Midbrain (tissue), 1 donor: ENCODE measurements at places on chromosomes 7 and 10.

GRCh38 chr10:360653-361052 lies 225.4 kb downstream of the ZMYND11 start:
- no peak for DNase-seq

- DNase-seq: no peak
Observed at GRCh38 chr7:6232116-6232515, 40.3 kb downstream of the CYTH3 start.

- no peak for DNase-seq
Observed at GRCh38 chr7:43785420-43785819, 26.9 kb downstream of the BLVRA start.

DNA sequence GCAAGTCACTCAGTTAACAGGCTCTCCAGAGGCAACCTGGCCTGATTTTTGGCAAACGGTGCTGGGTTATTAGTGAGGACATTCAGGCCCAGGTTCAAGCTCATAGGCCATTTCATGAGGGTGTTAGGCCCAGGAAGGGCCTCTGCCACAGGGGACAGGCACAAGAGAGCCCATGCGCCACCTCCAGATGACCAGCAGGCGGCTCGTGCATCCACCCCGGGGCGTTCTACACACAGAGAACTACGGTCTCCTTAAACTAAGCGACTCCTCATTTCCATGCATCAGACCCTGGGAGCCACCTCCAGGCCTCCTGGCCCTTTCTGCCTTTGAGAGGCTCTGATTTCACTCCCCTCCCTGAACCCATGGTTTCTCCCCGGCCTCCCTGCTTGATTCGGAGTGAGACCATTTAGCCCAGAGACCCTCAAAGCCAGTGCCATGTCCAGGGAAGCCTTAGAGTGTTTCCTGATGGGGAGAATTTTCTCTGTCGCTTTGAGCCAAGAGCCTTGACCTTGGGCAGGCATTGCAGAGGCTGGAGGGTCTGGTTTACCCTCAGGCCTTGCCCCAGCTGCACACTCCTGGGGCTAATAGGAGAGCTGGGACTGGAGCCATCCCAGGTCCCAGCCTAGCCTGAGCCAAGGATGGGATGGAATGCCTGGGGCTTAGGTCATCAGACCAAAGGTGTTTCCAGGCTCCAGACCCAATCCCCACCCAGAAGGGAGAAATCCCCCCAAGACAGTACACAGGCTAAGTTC lies 188.0 kb downstream of the GRID1 start:
- no peak for DNase-seq

DNA sequence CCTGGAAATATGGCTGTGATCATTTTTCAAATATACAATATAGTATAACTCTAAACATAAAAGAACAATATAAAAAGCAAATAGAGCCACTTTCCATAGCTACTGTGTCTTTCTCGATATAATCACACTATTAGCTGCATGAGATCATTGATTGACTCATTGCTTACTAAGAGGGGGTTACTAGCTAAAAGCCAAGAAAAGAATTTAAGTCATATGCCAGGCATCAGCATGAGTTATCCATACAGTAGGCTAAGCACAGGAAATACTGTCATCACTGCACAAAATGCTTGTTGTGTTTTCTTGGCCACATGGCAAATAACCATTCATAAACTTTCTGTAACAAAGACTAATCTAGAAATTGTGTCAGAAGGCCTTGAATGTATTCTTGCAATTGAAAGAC lies 18.8 kb upstream of the ABCB5 start:
- DNase-seq: no peak

DNA sequence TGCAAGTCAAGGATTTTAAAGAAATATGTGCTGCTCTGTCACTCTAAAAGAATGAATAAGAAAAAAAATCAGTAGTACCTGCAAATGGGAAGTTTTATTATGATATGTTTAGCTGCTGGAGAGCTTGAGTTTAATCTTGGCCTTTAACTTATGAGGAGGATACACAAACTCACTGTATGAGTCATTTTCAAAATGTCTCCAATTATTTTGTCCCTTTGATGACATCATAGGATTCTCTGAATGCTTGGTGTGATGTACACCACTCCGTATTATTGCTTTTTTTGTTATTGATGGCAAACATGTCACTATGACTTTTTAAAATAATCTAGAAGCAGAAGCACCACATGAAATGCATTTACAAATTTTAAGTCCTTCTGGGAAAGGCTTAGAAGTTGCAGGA lies 125.8 kb downstream of the RALA start:
- DNase-seq: no peak

DNA sequence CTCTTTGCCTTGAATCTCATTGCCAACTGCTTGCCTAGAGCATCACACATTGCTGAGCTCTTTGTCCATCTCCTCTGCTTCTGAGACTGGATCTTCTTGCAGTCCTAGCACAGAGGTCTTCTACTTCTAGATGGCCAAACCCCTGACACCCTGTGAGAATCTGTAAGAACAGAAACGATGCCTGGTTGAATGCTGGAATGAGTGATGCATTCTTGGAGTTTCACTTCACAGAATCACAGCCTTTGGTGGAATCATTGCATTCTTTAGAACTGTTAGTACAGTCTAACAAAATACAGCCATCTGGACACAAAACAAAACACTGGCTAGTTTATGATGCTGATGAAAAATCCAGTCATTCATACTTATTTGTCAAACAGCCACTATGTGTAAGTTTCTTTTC lies 141.7 kb upstream of the ITGB1 start:
- DNase-seq: no peak

DNA sequence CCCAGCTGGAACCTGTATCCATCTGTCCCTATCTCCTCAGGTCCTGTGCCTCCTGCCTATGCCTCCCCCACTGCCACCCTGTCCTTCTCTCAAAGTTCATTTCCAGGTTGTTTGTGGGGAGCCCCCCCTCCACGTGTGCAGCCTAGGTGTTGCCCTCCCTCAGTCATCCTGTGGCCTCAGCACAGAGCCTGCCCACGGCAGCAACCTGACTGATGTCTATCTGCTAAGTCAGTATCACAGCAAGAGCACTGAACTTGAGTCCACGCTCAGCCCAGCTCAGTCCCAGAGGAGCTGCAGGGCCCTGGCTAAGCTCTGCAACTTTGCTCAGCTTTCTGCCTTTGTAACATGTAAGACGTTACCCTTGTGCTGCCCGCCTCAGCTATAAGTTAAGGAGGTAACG lies 28.7 kb downstream of the FAM53B start:
- DNase-seq: no peak

GRCh38 chr10:47374611-47375536 lies 9.2 kb downstream of the ZNF488 start:
- DNase-seq: no peak

DNA sequence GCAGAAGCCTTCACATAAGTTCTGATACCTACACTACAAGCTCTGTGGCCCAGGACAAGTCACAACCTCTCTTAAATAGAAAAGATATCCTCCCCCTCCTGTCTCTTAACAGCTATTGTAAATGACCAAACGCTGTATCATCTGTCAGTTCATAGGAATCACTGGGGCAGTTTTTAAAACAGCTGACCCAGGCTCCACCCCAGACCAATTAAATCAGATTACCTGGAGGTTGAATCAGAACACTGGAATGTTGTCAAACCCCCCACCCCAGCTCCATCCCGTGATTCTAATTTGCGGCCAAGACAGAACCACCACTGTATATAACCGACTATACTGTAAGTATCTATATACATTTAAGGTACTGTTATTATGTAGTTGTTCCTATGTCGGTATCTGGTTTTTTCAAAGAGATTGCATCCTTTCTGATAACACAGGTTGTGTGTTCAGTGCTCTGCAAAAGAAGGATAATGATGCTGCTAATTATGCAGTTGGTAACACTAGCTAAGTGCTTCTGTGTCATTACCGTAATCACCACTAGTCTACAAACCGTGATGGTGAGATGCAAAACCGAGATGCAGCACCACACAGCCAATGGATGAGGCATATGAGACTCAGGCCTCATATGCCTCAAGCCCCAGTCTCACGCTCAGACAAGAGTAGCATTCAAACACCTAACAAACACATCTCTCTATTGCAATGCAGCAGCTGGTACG lies 47.4 kb downstream of the TNS3 start:
- no peak for DNase-seq

GRCh38 chr10:32167450-32167849 lies 111.2 kb upstream of the KIF5B start:
- DNase-seq: no peak

- no peak for DNase-seq
Observed at GRCh38 chr10:96767611-96768010, 47.3 kb upstream of the PIK3AP1 start.

- no peak for DNase-seq
Observed at GRCh38 chr10:43693602-43694001, 44.9 kb upstream of the ZNF32 start.

GRCh38 chr10:24784061-24784460 lies 60.4 kb upstream of the ARHGAP21 start:
- peak; percentile 92 for DNase-seq

DNA sequence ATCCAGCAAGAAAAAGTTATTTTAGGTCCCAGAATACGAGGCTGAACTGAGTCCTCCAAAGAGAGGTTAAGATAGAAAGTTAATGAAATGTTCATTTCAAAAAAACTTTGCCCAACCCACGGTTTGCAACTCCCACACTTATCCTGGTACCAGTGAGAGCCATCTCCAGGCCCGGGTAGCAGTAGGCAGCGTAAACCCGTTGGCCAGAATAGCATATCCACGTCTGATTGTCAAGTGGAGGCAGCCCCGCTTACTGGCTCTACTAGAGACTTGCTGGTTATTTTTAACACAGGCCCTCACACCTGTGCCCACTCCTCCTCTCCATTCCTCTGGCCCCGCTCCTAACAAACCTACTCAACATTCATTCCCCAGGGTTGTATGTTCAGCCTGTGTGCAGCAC lies 109.7 kb downstream of the HIP1 start:
- DNase-seq: no peak

DNA sequence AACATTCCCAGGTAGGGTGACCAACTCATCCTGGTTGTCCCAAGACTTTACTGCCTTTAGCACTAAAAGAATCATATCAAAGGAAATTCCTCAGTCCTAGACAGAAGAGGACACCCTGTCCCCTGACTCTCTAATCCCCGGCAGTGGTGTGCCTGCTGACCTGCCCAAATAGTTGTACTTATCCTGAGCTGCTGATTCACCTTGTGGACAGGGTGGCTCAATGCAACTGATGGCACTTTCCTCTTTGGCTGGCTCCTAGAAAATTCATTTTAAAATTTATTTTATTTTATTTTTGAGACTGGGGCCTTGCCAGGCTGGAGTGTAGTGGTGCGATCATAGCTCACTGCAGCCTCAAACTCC lies 111.7 kb downstream of the JCAD start:
- DNase-seq: no peak

DNA sequence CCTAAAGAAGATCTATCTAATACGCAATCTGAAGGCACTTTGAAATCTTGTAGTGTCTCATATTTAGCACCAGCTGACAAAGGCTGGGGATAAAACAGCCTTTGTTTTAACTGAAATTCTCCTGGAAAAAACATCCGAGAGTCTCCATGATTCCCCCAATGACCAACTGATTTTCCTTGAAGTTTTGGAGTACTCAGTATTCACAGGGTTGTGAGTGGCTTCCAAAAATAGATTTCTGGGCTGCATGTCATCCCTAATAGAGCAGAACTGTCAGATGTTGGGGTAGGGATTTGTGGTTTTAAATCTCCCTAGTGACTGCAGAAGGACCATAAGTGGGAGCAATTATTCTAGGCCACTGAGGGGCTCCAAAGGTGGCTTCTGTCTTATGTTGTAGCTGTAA lies 206.4 kb downstream of the TAX1BP1 start:
- peak; percentile 19 for DNase-seq

DNA sequence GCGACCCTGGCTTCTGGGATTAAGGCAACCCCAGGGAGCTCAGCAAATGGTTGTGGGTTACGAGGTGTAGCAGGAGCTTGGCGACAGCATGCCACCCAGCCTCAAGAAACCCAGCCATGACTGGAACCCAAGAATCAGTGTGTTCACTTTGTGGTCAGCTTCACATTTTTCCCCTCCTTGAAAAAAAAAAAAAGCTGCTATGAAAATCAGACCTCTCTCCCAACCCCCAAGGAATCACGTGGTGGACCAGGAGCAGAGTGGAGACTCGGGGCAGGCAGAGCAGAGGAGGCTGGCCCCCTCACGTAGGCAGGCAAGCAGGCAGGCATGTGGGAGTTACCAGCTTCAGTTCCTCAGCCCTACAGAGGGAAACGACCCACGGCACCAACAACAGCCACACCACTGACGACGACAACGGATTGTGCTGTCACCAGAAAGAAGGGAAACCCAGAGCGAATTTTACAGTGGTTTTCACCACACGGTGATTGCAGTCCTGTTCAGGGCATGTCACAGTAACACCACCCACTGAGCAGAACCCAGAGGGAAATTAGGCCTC lies 203.4 kb downstream of the SLC25A13 start:
- DNase-seq: no peak

GRCh38 chr10:104300002-104300735 lies 31.2 kb downstream of the GSTO2 start:
- no peak for DNase-seq

DNA sequence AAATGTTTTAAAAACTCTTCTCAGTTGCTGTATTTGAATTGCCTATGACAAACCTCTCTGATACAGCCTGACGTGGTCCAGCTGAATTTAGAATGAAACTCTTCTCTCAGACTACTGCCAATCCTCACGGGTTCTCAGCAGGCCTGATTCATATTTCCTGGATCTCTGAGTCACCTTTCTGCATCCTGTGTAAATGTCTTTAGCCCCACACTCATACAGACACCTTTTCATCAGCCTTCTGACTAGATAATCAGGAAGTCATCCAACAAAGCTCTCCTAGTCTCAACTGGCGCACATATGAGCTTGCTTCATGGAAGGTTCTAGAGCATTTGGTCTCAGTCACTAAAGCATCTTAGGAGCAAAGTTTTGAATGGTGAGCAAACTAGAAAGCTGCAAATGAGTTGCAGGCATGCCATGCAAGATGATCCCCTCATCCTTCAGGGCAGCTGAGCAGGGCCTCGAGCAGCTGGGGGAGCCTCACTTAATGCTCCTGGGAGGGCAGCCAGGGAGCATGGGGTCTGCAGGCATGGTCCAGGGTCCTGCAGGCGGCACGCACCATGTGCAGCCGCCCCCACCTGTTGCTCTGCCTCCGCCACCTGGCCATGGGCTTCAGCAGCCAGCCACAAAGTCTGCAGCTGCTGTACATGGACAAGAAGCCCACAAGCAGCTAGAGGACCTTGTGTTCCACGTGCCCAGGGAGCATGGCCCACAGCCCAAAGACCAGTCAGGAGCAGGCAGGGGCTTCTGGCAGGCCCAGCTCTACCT lies 182.8 kb downstream of the ARHGAP12 start:
- DNase-seq: no peak

DNA sequence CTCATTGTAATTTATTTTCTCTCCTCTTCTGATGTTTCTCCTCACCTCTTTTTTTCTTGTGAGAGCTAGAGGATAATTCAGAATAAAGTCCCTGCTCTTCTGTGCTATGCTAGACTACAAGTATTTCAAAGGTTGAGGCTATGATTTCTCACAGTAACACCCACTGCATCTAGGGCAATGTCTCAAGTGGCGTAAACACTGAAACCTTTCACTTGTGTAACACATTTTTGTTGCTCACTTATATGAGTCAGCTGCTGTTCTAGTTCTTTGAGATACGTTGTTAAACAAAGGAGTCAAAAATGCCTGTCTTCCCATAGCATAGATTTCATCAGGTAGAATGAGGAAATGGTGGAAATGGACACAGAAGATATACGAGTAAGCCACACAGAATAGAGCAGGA lies 305.1 kb upstream of the PITRM1 start:
- no peak for DNase-seq
